Stimulated activated CD8-positive, alpha-beta memory T cell treated with anti-CD3 and anti-CD28 coated beads, Interleukin-15, amount 100 ng/mL, for 24 hours (primary cell): ENCODE measurements at places on chromosomes 6 and 20.
A peak's percentile ranks its signal among the peaks of the same experiment; 100 is the strongest.

DNA sequence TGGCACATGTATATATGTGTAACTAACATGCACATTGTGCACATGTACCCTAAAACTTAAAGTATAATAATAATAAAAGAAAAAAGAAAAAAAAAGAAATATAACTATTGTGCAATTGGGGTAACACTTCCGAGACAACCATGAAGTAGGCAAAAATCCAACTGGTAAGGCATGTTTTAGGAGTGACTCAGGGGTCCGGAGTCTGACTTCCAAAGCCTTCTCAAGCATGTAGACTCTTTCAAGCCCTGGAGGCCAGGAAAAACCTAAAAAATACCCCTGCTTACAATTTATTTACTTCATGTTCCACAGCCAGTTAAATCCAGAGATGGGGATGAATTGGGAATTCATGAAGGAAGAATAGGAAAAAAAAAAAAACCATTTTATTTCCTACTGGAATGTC, 161.3 kb upstream of the PHACTR1 start:
- DNase-seq: no peak

GRCh38 chr6:75268121-75268987, 16.2 kb downstream of the TMEM30A start:
- DNase-seq: no peak

- DNase-seq: no peak
Measured at GRCh38 chr6:20302702-20303251, 90.5 kb upstream of the MBOAT1 start.

DNA sequence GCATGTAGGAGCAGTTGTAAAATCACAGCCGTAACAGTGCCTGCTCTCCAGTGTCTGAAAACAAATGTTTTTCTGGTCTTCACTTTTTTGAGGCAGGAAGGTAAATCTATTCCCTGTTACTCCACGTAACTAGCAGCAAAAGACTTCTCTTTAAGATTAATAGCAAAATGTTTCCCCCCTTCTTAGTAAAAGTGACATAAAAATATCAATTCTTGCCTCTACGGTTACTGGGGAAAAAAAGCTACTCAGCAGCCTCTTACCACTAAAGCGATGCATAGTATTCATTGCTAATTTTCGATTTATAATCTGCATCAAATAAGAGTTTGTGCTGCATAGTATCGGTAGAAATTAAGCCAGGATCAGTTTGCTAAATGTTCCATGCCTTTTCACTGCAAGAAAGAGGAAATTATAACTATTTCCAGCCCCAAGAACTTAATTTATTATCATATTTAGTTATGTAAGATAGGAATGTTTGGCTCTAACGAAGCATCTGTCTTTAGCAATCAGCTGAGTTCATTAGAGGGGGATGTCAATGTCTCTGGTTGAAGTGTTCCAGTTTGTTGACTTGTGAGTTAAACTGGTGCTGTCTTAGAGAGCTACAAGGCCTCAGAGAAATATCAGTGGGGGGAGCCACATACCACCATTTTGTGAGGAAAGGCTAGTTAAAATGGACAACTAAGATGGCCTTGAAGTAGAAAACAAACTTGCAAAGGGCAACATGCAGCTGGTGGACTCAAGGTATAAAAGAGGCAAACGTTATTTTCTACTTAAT, 617 bp upstream of the TSPYL1 start:
- DNase-seq: no peak

DNA sequence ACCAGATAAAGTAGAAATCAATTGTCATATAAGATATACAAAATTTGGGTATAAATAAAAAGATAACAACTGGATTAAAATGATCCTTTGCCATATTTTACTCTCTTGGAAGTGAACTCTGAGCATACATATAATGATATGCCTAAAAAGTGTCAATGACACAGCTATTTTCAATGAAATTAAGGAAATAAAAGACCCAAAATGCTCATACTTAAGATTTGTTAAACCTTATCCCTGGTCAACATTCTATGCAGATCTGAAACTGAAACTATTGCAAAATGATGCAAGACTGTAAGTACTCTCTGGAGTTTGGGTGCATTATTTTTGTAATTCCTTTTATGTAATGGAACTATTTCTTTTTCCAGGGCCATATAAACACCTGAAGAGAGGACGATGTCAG, 119.0 kb upstream of the SGK1 start:
- DNase-seq: no peak

- no peak for DNase-seq
Measured at GRCh38 chr6:139762587-139763031, 388.2 kb upstream of the CITED2 start.

DNA sequence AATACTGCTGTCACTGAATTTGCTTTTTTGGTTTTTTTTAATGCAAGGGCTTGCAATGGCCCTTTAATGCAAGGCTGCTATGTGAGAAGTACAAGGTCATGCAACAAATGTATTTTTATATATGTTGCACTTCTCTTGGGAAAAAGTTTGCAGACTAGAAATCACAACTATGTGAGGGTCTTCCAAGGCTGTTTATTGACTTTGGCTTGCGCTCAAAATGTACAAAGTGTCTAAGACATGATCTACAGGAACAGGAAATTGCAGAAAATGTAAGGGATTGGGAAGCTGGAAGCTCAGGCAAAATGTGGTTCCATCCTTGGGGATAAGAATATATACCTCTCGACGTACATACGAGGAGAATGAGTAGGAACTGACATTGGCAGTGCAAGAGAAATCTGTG, 92.2 kb upstream of the F13A1 start:
- DNase-seq: no peak

DNA sequence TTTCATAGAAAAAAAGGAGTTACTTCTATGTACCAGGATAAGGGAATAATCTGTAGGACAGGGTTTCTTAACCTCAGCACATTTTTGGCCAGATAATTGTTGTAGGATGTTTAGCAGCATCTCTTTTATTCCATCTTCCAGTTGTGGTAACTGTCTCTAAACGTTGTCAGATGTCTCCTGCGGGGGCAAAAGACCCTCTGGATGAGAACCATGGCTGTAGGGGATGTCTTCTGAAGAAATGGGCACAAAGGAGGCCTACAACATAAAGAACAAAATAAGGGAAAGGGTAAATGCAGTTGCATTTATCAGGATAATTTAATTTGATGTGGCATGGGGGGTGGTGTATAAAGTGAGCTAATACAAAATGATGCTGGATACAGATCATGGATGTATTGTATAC, 4.1 kb upstream of the FBXO5 start:
- no peak for DNase-seq

GRCh38 chr20:10978713-10979112, 304.9 kb upstream of the JAG1 start:
- DNase-seq: no peak

GRCh38 chr6:7431313-7431673, 41.7 kb downstream of the RIOK1 start:
- DNase-seq: no peak

DNA sequence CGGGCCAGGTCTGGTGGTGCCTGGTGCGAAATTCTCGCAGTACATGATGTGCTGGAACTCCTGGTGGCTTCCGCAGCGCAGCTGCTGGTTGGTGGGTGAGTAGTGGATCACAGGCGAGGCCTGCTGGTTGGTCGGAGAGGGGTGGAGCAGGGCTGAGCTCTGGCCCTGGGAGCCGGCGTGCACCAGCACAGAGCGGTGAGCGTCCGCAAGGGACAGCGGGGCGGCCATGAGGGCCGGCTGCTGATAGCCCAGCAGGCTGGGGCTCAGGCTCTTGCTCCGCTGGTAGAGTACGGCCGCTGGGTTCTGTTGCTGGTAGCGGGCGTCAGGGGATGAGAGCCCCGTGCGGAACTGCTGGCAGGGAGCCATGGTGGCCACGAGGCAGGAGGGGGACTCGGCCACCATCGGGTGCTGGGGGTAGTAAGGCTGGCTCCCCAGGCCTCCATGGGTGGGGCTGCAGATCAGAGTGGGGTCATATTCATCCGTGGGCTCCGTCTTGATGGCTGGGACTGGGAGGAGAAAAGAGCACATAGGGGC, 110.2 kb downstream of the NFATC2 start:
- DNase-seq: no peak

DNA sequence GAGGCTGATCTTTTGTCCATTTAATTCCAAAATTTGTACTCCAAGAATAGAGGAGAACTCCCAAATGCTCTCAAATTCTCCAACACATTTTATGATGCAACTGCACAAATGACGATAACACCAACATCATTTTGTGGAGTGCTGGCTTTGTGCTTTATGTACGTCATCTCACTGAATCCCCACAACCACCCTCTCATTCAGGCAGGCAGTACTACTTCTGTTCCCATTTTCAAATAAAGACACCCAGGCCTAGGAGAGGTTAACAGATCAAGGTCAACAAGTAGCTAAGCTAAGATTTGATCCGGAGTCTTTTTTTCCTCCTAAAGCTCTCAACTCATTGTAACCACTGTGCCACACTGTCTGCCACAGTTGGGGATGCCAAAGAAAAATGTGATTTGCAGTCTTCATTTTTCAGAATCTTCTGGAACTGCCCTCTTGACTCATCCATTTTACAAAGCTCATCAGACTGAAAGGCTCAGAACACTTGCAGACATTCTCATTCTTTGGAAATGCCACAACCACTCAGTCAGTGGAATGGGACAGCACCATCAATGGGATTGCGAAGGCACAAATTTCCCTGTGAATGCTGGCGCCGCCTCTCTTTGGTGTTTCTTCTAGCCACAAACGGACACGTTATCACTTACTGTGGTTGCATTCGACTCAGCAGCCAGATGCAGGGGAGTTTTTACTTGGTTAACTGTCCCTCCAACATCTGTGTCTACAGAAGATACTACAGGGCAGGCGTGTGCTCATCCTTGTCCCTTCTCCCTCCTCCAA, 184.4 kb downstream of the GJA10 start:
- peak; percentile 38 for DNase-seq

GRCh38 chr20:44142413-44142812, 44.6 kb downstream of the JPH2 start:
- DNase-seq: no peak

- DNase-seq: no peak
Measured at GRCh38 chr6:29667158-29667557, 10.3 kb downstream of the MOG start.

- no peak for DNase-seq
Measured at GRCh38 chr6:52909131-52909530, 367 bp downstream of the GSTA3 start.

DNA sequence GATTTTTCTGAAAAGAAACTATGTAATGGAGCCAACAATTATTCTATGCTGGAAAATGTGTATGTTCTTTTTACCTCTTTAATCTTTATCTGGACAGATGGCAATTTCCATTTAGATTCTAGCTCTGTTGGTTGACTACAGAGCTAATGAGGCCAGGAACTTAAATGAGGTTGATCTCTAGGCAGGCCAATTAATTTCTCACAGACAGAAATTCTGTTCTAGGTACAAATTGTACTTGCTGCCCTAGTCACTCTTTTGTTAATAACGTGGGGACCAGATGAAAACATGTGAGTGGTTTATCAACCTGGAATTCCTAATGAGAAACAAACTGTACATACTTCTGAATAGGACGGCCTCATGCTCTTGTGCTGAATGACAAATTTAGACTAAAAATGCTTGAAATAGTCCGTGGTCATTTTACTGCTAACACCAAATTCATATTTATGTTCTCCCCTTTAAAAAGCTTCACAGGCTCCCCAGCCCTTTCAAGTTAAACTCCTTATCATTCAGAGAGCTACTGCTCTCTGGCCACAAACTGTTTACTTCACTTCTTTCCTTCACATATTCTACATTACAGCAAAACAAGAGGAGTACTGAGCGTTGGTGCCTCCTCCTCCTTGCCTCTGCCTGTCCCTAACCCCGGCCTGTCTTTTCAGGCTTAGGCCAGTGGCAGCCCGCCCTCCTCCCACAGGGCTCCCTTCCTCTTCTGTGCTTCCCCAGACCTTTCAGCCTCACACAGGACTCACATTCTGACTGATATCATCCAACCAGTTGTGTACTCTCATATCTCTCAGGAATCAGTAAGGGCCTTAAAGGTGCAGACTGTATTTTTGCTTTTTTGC, 41.4 kb downstream of the DTNBP1 start:
- DNase-seq: no peak

DNA sequence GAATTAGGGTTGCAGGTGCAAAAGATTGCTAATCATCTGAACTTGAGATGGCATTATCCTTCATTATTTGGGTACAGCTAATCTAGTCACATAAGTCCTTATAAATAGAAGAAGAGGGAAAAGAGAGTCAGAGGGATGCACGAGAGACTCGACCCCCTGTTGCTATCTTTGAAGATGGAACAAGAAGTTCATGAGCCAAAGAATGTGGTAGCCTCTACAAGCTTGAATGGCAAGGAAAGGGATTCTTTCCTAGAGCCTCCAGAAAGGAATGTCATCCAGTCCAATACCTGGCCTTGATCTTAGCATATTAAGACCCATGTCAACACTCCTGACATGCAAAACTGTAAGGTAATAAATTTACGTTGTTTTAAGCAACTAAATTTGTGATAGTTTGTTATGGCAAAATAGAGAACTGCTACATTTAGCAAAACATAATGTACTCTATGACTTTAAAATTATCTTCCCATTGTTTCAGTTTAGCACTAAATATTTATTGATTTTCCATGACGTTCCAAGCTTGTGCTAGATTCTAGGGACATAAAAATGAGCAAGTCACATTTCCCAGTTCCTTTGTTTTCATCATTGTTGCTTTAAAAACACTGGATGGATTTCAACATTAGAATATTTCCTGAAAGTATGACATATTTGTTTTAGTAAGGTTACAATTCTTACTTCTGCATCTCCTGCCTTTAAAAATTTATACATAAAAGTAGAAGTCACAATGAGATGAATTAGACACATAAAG, 12.7 kb downstream of the MANEA start:
- DNase-seq: no peak

DNA sequence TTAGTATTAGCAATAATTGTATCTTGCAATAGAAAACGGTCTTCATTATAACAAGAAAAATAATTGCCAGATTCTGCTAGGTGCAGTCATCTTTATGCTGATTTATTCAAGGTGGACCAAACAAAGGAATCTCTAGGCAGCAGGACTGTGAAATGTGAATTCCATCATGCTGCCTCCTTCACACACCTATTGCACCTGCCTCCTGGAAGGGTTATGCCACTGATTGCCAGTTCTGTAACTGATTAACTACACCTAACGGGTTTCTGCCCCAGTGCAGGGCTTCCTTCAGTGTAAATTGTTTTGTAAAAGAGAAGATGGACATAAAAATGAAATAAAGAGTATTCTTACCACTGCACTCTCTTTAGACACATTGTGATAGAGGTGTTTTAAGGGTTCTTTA, 96.1 kb downstream of the FOXO3 start:
- no peak for DNase-seq

- no peak for DNase-seq
Measured at GRCh38 chr20:25288291-25289181, 40.7 kb downstream of the PYGB start.

- DNase-seq: no peak
Measured at GRCh38 chr20:46088409-46089166, 1.2 kb downstream of the NCOA5 start.

DNA sequence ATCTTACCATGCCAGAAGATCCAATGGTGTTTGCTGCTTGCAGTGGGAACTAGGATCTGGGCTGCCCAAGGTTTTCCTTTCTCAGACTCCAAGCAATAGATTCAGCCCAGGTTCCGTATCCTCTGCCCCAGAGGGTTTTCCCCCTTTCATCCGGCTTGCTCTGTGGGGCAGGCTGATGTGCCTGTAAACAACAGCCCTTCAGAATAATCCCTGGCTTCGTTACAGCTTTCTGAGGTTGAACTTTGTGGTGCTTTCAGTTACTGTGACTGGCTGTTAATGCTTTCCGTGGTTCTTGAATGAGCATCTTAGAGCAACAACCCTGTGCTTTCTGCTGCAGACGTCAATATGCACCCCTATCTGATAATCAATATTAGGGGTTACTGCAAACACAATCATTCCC, 400.4 kb downstream of the BTBD3 start:
- no peak for DNase-seq
